Bone marrow (tissue), 2 donors: ENCODE measurements at places on chromosomes 12 and 14.
A peak's percentile ranks its signal among the peaks of the same experiment; 100 is the strongest.

GRCh38 chr14:73861073-73861472 is 9.4 kb downstream of the PTGR2 start:
- no peak for DNase-seq

- peak; percentile 11 for DNase-seq
Observed at GRCh38 chr14:23284654-23285529, 1.0 kb downstream of the HOMEZ start.

DNA sequence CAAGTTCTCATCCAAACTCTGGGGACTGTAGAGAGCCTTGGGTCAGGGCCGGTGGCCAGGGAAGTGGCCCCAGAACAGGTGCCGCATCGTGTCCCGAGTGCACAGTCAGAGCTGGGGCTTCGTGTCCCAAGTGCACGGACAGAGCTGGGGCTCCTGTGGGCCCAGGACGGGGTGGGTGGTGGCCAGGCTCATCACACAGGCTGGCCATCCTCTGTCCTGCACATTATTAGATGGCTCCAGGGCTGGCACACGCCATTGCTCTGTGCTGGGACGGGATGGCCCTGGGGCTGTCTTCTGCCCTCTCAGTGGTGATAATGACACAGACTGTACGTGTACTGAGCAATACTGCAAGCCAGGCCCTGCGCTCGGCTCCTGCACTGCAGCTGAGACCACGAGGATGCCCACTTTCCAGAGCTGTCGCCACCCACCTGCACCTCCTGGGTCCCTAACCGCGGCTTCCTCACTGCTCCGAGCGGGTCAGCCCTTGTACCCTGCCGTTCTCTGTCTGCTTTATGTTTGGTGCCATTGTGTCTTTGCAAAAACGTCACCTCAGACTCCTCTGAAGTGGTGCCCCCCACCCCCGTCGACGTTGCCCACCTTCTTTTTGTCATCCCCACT is 1.9 kb downstream of the FBRSL1 start:
- DNase-seq, result no peak

DNA sequence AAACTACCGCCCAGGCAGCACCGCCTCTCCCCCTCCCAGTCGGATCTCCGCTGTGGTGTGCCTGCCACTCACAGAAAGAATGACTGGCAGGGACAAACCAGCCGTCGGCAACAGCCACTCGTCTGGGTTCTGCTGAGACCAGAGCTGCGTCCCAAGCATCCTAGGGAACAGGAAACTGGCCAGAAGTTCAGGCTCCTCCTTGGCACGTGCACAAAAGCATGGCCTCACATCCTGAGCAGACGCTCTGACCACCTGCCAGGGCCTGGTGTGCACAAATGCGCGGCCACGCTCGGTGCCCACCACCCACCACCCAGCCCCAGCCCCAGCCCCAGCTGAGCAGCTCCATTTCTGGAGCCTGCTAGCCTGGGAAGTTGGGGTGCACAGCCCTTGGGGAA is 214.8 kb downstream of the DPF3 start:
- DNase-seq, result no peak

DNA sequence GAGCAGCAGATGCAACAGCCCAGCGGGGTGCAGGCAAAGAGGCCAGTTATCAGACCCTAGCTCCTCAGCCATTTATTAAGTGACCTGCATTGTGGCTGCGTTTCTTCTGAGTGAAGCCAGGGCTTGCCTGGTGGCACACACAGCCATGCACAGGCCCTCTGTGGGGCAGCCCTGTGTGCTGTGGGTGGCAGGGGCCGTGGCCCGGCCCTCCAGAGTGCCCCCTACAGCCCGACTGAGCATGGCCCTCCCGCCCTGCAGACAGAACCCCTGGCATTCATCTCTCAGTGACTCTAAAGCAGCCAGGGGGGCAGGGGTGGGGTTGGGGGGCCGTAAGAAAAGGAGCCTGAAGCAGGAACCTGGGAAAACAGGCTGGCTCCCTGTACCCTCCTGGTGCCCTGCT is 226.0 kb upstream of the PWP1 start:
- DNase-seq, result no peak

DNA sequence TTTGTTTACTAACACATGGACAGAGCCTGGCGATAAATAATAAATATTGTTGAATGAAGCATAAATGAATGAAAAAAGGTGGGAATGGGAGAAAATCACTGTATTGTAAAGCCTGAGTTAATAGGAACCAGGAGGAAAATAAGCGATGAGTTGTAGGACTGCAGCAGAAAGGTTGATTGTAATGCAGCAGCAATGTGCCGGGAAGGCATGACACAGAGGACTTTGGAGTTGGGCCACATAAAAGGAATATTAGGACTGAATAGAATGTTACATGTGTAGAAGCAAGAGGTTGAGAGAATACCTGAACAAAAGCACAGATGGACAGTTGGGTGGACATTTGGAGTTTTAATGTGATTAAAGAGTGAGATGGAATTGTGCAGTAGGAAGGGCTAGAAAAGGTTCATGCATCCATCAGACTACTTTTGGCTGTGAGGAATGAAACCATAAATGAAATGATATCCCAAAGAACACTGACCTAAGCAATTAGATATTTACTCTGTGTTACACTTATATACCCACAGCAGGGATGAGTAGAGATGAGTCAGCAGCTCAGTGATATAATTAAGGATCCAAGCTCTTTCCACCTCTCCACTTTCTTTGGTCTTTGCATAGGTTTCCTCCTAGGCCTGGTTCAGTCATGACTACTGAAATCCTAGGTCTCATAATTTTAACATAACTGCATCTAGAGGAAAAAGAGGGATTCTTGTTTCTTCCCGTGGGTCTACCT is 55.4 kb downstream of the CCER1 start:
- no peak for DNase-seq

DNA sequence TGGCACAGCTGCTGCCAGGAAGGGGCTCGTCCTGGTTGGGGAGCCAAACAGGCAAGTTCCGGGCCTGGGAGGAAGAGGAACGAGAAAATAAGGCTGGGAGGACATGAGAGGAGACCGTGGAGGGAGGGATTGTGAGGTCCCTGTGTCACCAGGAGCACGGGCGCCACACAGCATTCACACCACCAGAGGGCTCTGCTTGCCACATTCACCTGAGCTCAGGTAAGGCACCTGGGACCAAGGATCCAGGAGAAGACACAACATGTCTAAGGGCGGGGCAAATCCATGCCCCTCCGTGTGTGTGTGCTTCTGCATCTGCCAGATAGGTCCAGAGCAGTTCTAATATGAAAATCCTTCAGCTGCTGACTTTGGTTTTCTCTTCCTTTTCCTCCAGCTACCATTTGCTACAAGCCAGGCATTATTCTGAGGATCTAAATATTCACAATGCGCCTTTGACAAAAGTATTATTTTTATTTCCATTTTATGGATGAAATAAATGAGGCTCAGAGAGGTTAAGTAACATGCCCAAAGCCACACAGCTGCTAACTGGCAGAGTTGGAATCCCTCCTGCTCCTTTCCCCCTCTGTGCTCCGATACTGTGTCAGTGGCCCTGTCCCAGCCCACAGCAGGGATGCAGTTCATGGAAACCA is 14.6 kb downstream of the RAPGEF3 start:
- DNase-seq, result no peak

- DNase-seq, result no peak
Observed at GRCh38 chr12:51620448-51620847, 29.4 kb downstream of the SCN8A start.
